Stomach (tissue), 19 donors: ENCODE measurements at places on chromosomes 3 and 15. TPM values are rescaled to one million over a fixed set of nuclear protein-coding genes. Genes with fewer than 3 reads are reported as not detected.
A peak's percentile ranks its signal among the peaks of the same experiment; 100 is the strongest.

CA12 gene
- total RNA-seq, result 12.5 TPM

GOLGA8T gene
- not detected for total RNA-seq

GUCA1C gene
- not detected for total RNA-seq

GRCh38 chr3:48748754-48749153, 31.7 kb upstream of the IP6K2 start:
- DNase-seq, result peak; percentile 14
